ENCODE measurements at places on chromosomes 1 and 21.

GRCh38 chr1:53966794-53967193, 20.6 kb downstream of the LRRC42 start:
- H3K36me3 ChIP-seq: peaks cover 62% of the 10 kb centered on the region
- no peak for DNase-seq
- no peak overlapping the region for H3K4me3 ChIP-seq
- H3K27me3 ChIP-seq: no peaks in the 10 kb centered on the region
- no peaks in the 10 kb centered on the region for H3K4me1 ChIP-seq

DNA sequence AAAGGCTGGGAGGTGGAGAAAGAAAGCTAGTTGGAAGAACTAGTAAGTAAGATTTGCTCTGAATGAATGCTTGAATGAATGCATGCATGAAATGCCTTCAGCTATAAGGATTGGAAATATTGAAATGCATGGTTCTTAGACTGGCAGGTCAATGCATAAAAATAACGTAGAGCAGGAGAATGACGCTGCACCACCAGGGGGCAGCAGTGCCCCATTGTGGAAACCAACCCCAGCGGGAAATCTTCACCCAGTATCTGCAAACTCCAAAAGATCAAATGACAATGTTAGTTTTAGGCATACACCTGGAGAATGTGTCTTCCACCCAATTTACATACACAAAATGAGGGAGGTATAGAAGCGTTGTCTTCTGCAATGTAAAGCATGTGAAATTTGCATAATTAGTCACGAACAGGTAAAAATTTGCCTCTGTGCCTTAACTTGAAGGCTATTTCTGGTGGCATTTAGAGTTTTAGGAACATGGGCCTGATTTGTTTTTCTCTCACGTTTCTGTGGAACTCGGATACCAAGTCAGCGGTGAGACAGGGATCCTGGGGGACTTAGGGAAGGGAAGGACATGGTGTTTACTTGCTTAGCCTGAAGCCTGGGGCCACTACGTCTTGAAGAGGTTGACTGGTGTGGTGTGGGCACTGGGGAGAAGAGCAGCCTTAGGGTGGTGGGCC, 78.6 kb downstream of the HHAT start:
- no peaks in the 10 kb centered on the region for H3K36me3 ChIP-seq
- no peaks in the 10 kb centered on the region for H3K27me3 ChIP-seq
- H3K4me1 ChIP-seq: no peaks in the 10 kb centered on the region
- H3K4me3 ChIP-seq: no peak overlapping the region
- no peak overlapping the region for H3K27ac ChIP-seq
- peak; percentile 72 for DNase-seq

GRCh38 chr1:110430366-110430765, 20.6 kb upstream of the PROK1 start:
- H3K27me3 ChIP-seq: peaks cover 37% of the 10 kb centered on the region
- H3K27ac ChIP-seq: no peak overlapping the region
- DNase-seq: no peak
- H3K4me1 ChIP-seq: no peaks in the 10 kb centered on the region
- no peak overlapping the region for H3K4me3 ChIP-seq
- no peaks in the 10 kb centered on the region for H3K36me3 ChIP-seq

- no peaks in the 10 kb centered on the region for H3K4me1 ChIP-seq
- no peaks in the 10 kb centered on the region for H3K36me3 ChIP-seq
- DNase-seq: no peak
- H3K4me3 ChIP-seq: no peak overlapping the region
- H3K27me3 ChIP-seq: peaks cover 4% of the 10 kb centered on the region
- no peak overlapping the region for H3K27ac ChIP-seq
Measured at GRCh38 chr1:162855461-162856150, 5.4 kb downstream of the CCDC190 start.

DNA sequence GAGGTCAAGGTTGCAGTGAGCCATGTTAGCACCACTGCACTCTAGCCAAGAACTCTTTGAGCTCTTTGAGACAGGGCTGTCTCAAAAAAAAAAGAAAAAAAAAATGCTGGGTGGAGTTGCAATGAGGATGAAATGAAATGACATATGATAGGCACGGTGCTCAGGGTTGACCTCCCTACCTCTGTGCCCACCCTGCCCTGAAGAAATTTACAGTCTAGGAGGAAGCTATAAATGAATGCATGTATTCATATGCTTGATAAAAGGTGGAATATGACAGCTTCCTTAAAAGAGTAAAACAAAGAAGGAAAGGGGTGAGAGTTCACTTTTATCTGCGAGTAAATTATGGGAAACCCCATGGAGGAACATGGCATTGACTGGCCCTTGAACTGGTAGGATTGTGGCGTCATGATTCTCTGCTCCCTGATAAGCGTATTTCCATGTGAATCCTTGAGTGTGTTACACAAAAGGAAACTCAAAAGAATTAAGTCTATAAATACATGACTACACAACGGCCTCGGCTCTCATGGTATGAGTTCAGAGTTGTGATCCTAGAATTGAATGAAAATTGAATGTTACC, 59.0 kb upstream of the RAVER2 start:
- H3K4me1 ChIP-seq: no peaks in the 10 kb centered on the region
- DNase-seq: no peak
- H3K4me3 ChIP-seq: no peak overlapping the region
- H3K27me3 ChIP-seq: peaks cover 3% of the 10 kb centered on the region
- H3K27ac ChIP-seq: no peak overlapping the region

DNA sequence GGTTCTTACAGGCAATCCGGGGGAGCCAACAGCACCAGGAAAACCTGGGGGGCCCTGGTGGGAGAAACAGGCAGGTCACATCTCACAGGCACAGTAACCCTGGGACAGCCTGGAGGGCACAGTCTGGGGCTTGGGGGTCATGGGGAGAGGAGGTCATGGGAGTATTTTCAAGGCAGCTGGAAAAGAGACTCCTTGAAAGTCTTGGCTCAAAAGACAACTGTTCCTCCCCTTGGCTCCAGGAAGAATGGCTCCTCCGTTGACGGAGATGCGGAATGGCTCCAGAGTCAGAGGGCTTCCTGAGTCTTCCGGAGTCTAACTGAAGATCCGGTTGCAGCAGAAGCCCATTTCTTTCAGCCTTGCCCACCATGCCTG, 25.9 kb upstream of the PEF1 start:
- no peak for DNase-seq
- no peak overlapping the region for H3K4me3 ChIP-seq

GRCh38 chr1:78339490-78339889, 151.3 kb upstream of the PTGFR start:
- H3K4me3 ChIP-seq: no peak overlapping the region
- H3K27ac ChIP-seq: no peak overlapping the region

DNA sequence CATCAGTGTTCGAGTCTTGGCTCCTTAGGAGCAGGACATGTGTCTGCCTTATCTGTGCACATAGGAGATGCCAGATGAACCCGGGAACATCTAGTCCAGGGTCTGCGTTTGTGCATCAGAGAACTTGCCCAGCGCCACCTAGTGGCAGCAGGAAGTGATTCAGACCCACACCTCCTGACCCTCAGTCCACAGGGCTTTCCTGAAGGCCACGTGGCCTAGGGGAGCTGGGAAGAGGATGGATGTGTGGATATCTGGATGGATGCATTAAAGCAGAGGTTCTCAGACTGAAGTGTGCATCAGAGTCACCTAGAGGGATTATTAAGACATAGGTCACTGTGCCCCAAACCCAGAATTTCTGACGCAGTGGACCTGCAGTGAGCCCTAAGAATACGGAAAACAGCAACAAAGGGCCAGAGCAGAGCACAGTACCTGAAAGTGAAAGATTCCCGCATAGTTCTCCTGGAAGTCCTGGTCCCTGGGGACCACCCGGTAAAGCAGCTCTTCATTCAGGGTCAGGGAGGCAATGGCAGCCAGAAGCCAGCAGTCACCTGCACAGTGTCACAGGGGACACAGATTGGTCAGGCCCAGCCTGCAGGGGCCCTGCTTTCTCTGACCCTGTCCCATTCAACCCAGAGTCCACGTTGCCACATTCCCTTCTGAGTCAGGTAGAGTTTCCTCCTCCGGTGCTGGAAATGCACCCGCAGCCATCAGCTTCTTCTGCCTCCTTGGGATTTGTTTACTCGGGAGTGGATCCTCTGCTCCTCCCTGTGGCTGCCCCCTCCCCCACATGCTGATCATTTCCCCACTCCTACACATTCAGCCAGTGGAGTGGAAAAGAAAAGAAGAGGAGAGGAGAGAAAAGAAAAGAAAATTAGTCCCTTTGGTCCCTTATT, 37.0 kb downstream of the CAPN8 start:
- peak; percentile 43 for DNase-seq
- no peaks in the 10 kb centered on the region for H3K4me1 ChIP-seq

GRCh38 chr1:185821612-185822385, 87.6 kb downstream of the HMCN1 start:
- H3K36me3 ChIP-seq: no peaks in the 10 kb centered on the region
- no peaks in the 10 kb centered on the region for H3K4me1 ChIP-seq

GRCh38 chr1:69919129-69919921, 286.1 kb downstream of the LRRC40 start:
- H3K4me3 ChIP-seq: no peak overlapping the region
- no peak overlapping the region for H3K27ac ChIP-seq
- H3K4me1 ChIP-seq: no peaks in the 10 kb centered on the region
- no peak for DNase-seq

DNA sequence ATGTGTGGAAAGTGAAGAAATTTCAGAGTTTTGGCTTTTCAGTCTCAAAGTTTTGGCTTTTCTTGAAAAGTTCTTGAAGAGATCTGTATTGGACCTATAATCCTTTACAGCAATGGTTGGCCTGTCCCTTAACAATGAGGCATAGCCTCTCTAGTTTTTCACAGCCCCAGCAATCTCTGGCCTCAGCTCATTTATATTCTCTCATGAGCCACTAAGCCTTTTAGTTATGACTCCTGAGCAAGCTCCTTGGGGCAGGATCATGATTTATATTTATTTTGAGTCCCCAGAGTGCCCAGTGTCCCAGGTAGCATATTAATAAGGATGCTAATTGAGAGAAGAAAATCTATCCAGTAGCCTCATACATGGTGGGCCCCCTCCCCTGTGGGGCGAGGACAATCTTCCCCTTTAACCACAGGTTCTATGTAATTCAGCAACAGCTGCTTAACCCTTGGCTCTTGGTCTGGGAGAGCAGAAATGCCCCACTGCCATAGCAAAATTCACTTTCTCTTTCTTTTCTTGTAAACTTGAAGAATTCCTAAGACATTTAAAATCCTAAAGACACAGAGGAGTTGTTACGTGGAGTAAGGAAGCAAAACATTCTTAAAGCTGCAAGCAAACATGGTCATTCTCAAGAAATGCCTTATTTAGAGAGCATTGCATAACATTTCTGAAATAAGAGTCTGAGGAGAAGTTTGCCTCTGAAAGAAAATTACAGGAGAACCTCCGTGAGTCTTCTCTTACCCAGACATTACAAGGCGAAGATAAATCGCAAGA, 6.3 kb downstream of the NGF start:
- DNase-seq: no peak
- no peaks in the 10 kb centered on the region for H3K4me1 ChIP-seq
- H3K36me3 ChIP-seq: no peaks in the 10 kb centered on the region
- no peak overlapping the region for H3K4me3 ChIP-seq
- no peak overlapping the region for H3K27ac ChIP-seq

- DNase-seq: no peak
- H3K36me3 ChIP-seq: no peaks in the 10 kb centered on the region
- H3K4me1 ChIP-seq: no peaks in the 10 kb centered on the region
- H3K27ac ChIP-seq: no peak overlapping the region
- H3K27me3 ChIP-seq: peaks cover 11% of the 10 kb centered on the region
Measured at GRCh38 chr1:64114012-64114525, 89.4 kb upstream of the UBE2U start.

- no peak overlapping the region for H3K27ac ChIP-seq
- DNase-seq: no peak
- H3K27me3 ChIP-seq: peaks cover 2% of the 10 kb centered on the region
- H3K36me3 ChIP-seq: no peaks in the 10 kb centered on the region
- no peak overlapping the region for H3K4me3 ChIP-seq
- peaks cover under 1% of the 10 kb centered on the region for H3K4me1 ChIP-seq
Measured at GRCh38 chr1:20194224-20194623, 7.9 kb upstream of the PLA2G2C start.

GRCh38 chr1:150543500-150544143, 5.6 kb upstream of the ADAMTSL4 start:
- no peaks in the 10 kb centered on the region for H3K27me3 ChIP-seq
- no peak overlapping the region for H3K27ac ChIP-seq
- no peak for DNase-seq
- H3K4me3 ChIP-seq: no peak overlapping the region
- no peaks in the 10 kb centered on the region for H3K36me3 ChIP-seq
- H3K4me1 ChIP-seq: no peaks in the 10 kb centered on the region
